ENCODE measurements at places on chromosomes 1 and 21. TPM values are rescaled to one million over a fixed set of nuclear protein-coding genes. Genes with fewer than 3 reads are reported as not detected.

Gene LCE1C
- total RNA-seq = not detected

Gene COL18A1
- 252 TPM for total RNA-seq

Gene PLA2G2A
- not detected for total RNA-seq

Gene PTCH2
- 1.9 TPM for total RNA-seq

Gene CD1B
- total RNA-seq = not detected

Gene TMPRSS2
- not detected for total RNA-seq

Gene SDC3
- total RNA-seq = 20.8 TPM

Gene GJC2
- total RNA-seq = 1.2 TPM

Gene MORN1
- total RNA-seq = 6.5 TPM

Gene A3GALT2
- not detected for total RNA-seq

Measured in endothelial cell of umbilical vein (primary cell).